Adrenal gland (tissue), 19 donors: ENCODE measurements at places on chromosomes 3 and 15. TPM values are rescaled to one million over a fixed set of nuclear protein-coding genes. Genes with fewer than 3 reads are reported as not detected.

Gene BNC1
- total RNA-seq = 0.19 TPM

DNA sequence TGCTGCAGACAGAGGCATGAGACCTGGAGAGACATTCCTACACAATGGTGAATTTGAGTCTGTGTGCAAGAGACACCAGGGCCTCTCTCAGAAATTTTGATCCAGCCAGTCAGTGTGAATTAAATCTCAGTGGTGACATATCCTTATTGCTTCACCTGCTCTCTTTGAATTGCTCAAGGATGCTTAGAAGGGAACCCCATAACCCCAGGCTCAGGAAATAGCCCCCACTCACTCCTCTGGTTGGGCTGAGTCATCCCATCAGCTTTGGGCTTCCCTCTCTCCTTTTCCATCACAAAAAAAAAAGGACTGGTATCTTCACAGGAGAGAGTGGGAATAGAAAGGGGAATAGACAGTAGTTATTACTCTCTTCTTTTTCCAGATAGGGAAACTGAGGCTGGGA lies 33.0 kb upstream of the LARS2 start:
- H3K27ac ChIP-seq = no peak overlapping the region
- DNase-seq = no peak
- no peak overlapping the region for H3K4me3 ChIP-seq
- H3K4me1 ChIP-seq = no peaks in the 10 kb centered on the region
- H3K36me3 ChIP-seq = no peaks in the 10 kb centered on the region
- H3K27me3 ChIP-seq = peaks cover 1% of the 10 kb centered on the region

DNA sequence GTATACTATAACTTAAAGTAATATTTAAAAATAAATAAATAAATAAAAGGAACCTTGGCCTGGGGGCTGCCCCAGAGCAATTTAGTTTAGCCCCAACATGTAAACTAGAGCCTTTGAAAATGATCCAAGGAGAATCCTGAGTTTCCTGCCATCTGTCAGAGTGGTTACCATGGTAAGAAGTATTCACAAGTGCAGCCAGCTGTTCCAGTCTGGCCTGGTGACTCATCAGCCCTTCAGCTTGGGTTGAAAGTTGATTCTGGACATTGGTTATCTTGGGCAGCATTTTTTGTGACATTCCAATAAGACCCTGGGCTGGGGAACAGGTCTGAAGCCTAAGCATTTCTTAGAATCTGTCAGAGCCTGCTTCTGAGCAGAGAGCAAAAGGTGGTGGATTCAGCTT lies 72.7 kb upstream of the LRTM1 start:
- H3K27me3 ChIP-seq = no peaks in the 10 kb centered on the region
- peaks cover 7% of the 10 kb centered on the region for H3K4me1 ChIP-seq
- no peak overlapping the region for H3K4me3 ChIP-seq
- DNase-seq = peak; percentile 84
- H3K27ac ChIP-seq = no peak overlapping the region

- H3K27me3 ChIP-seq = no peaks in the 10 kb centered on the region
- H3K36me3 ChIP-seq = no peaks in the 10 kb centered on the region
- no peak within 1 kb of the TSS for H3K27ac ChIP-seq
- no peak within 1 kb of the TSS for H3K4me3 ChIP-seq
- H3K4me1 ChIP-seq = no peaks in the 10 kb centered on the region
These were observed at the start of gene FAM3D for GRCh38 chr3:58666683-58667082. TSS of gene FAM3D (minus strand) at chr3:58666774. CDS start at chr3:58655563, 11,211 bp downstream.

Gene UBAP1L
- total RNA-seq = 2.9 TPM

Gene SERPINI2
- total RNA-seq = 0.11 TPM

GRCh38 chr3:34212656-34213055 lies 414.2 kb downstream of the PDCD6IP start:
- no peaks in the 10 kb centered on the region for H3K4me1 ChIP-seq
- H3K4me3 ChIP-seq = no peak overlapping the region
- no peak overlapping the region for H3K27ac ChIP-seq

DNA sequence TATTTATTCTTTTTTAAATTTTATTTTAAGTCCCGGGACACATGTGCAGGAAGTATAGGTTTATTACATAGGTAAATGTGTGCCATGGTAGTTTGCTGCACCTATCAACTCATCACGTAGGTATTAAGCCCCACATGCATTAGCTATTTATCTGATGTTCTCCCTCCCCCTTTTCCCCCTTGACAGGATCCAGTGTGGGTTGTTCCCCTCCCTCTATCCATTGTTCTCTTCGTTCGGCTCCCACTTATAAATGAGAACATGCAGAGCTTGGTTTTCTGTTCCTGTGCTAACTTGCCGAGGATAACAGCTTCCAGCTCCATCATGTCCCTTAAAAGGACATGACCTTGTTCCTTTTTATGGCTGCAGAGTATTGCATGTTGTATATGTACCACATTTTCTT lies 220.3 kb downstream of the OCA2 start:
- no peaks in the 10 kb centered on the region for H3K36me3 ChIP-seq
- no peak overlapping the region for H3K27ac ChIP-seq
- no peaks in the 10 kb centered on the region for H3K27me3 ChIP-seq
- DNase-seq = no peak
- no peaks in the 10 kb centered on the region for H3K4me1 ChIP-seq

GRCh38 chr3:133283958-133284807 lies 115.7 kb upstream of the BFSP2 start:
- no peak overlapping the region for H3K27ac ChIP-seq
- H3K36me3 ChIP-seq = no peaks in the 10 kb centered on the region
- H3K4me1 ChIP-seq = peaks cover 10% of the 10 kb centered on the region
- H3K27me3 ChIP-seq = no peaks in the 10 kb centered on the region

DNA sequence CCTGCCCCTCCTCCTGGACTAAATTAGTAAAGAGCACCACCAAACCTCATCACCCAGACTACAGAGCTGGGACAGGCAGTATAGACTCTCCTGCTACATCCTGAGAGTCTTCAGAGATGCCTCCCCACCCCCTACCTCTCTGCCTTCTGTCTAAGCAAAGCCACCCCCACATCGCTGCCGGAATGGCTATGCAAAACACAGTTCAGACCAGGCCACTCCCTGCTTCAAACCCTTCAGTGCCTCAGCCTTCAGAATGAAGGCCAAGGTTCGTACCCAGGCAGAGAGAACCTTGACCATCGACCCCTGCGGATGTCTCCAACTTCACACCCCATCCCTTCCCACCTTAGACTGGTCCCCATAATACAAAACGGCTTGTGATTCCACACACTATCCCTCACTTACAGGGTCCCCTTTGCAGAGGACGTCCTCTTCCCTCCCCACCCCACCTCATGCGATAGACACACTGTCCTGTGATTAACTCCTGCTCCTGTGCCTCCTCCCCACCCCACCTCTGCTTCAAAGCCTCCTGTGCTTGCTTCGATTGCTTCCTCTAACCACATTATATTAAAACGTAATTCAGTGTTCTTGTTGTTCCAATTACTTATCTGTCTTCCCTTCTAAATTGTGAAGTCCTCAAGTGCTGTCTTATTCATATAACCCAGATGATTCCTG lies 175.3 kb downstream of the UACA start:
- H3K27ac ChIP-seq = no peak overlapping the region
- H3K36me3 ChIP-seq = no peaks in the 10 kb centered on the region
- H3K27me3 ChIP-seq = no peaks in the 10 kb centered on the region
- no peak for DNase-seq

GRCh38 chr3:57787867-57788623 lies 31.9 kb downstream of the SLMAP start:
- H3K4me1 ChIP-seq = peaks cover 13% of the 10 kb centered on the region
- H3K4me3 ChIP-seq = no peak overlapping the region
- H3K36me3 ChIP-seq = no peaks in the 10 kb centered on the region

DNA sequence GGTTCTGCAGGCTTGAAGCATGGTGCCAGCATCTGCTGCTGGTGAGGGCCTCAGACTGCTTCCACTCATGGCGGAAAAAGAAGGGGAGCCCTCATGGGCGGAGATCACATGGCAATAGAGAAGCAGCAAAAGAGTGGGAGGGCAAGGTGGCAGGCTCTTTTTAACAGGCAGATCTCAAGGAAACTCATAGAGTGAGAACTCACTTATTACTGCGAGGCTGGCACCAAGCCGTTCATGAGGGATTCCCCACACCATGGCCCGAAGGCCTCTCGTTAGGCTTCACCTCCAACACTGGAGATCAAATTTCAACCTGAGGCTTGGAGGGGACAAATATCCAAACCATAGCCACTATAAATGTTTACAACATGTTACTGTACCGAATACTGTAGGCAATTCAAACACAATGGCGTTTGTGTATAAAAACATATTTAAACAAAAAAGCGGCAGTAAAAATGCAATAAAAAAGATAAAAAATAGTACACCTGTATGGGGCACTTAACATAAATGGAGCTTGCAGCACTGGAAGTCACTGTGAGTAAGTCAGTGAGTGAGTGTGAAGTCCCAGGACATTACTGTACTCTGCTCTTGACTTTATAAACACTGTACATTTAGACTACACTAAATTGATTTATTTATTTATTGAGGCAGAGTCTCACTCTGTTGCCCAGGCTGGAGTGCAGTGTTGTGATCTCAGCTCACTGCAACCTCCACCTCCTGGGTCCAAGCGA lies 18.8 kb upstream of the MOBP start:
- no peak overlapping the region for H3K27ac ChIP-seq
- no peak for DNase-seq
- H3K27me3 ChIP-seq = no peaks in the 10 kb centered on the region
- H3K4me1 ChIP-seq = no peaks in the 10 kb centered on the region
- H3K4me3 ChIP-seq = no peak overlapping the region

- H3K4me3 ChIP-seq = no peak overlapping the region
- DNase-seq = no peak
- H3K27me3 ChIP-seq = no peaks in the 10 kb centered on the region
- no peaks in the 10 kb centered on the region for H3K4me1 ChIP-seq
- no peaks in the 10 kb centered on the region for H3K36me3 ChIP-seq
- no peak overlapping the region for H3K27ac ChIP-seq
These were observed 566.0 kb downstream of the ROBO2 start for GRCh38 chr3:77605865-77606264.

Gene TMOD2
- total RNA-seq = 13.2 TPM

GRCh38 chr3:39080026-39080425 lies 27.4 kb downstream of the GORASP1 start:
- no peak overlapping the region for H3K4me3 ChIP-seq
- no peak overlapping the region for H3K27ac ChIP-seq
- no peak for DNase-seq
- H3K4me1 ChIP-seq = no peaks in the 10 kb centered on the region
- no peaks in the 10 kb centered on the region for H3K36me3 ChIP-seq
- no peaks in the 10 kb centered on the region for H3K27me3 ChIP-seq

DNA sequence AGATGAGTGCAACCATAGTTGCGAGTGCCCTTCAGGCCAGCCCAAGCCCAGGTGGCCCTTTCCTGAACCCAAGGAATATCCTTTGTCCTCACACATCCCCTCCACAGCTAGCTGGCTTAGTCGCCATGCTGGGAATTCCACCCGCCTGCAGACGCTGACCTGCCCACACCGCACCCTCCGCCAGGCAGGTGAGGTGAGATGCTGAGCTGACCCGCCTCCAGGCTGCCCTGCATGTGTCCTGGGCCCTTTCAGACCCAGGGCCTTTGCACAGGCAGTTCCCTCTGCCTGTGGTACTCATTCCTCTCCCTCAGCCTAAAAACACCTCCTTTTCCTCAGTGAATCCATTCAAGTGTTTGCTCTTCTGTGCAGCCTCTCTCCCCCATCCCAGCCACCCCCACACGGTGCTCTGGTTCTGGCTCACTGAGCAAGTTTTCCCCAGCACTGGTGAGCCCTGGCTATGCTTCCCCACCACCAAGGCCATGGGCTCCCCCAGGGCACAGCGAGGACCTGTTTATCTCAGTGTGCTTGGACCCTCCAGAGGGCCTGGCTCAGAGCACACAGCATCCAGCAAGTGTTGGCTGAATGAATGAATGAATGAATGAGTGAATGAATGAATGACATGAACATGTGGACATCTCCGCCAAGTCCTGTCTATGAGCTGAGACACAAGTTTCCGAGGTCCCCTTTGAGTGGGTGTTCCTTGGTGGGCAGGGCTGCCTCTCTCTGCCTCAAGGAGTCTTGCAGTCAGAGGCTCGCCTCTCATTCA lies 33.0 kb upstream of the LINGO1 start:
- no peak overlapping the region for H3K27ac ChIP-seq
- no peaks in the 10 kb centered on the region for H3K4me1 ChIP-seq
- no peak for DNase-seq

Gene TMEM45A
- 31.8 TPM for total RNA-seq

Gene EOMES
- total RNA-seq = 0.22 TPM

DNA sequence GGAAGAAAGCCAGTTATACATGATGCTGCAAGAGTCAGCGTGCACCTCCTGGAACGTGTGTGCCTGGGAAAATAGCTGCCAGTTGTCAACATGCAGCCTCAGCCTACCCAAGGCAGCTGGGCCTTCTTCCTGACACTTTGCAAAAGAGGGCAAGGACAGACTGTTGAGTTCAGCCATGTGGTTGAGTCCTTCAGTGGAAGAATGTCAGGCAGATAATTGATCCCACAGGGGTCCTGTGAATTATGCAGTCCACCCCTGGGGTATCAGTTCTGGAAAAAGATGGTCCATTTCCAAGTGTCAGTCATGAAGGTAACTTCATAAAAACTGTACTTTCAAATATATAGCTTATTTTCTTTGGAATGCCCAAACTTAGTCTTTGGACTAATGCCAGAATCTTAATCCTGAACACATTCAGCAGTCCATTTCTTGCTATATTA lies 79.6 kb downstream of the ARNT2 start:
- no peaks in the 10 kb centered on the region for H3K27me3 ChIP-seq
- no peak overlapping the region for H3K27ac ChIP-seq
- H3K36me3 ChIP-seq = no peaks in the 10 kb centered on the region
- H3K4me3 ChIP-seq = no peak overlapping the region
- H3K4me1 ChIP-seq = peaks cover 3% of the 10 kb centered on the region

DNA sequence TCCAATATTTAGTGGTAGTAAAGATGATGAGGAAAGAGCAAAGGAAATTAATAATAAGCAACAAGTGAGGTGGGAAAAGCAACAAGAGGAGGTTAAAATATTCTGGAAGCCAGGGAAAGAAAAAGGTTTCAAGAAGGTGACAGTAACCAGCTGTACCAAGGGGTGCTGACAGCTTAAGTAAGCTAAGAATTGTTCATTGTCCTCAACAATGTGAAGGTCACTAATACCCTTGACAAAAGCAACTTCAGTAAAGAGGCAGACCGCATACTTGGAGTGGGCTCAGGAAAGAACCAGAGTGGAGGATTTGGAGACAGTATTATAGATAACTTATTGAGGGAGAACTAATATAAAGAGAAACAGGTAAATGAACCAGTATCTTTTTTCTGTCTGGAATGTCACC lies 116.2 kb downstream of the GBE1 start:
- H3K4me3 ChIP-seq = no peak overlapping the region
- H3K4me1 ChIP-seq = no peaks in the 10 kb centered on the region
- H3K27me3 ChIP-seq = no peaks in the 10 kb centered on the region
- H3K27ac ChIP-seq = no peak overlapping the region
- no peak for DNase-seq

GRCh38 chr3:194485468-194485880 lies 1.3 kb downstream of the ATP13A3 start:
- DNase-seq = no peak
- peak overlapping the region; percentile 36 for H3K4me3 ChIP-seq
- peaks cover 19% of the 10 kb centered on the region for H3K4me1 ChIP-seq
- H3K27ac ChIP-seq = peak overlapping the region; percentile 90
- H3K27me3 ChIP-seq = no peaks in the 10 kb centered on the region

DNA sequence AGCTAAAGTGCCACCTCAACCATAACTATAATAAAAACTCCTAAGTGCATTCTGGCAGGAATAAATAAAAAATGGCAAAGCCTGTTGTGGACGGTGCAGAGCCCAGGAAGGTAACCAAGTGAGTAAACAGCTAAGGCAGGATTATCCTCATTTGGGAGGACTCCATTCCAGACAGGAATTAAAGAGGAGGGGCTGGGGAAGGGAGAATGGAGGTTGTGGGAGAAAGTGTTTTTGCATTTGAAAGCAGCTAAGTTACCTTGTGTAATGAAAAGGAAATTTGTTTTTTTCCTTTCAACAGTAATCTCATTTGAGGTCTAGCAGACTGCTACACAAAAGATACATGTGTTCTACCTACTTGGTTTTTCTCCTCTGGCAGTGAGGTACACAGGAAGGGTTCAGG lies 248.5 kb downstream of the TIGIT start:
- H3K27me3 ChIP-seq = no peaks in the 10 kb centered on the region
- H3K4me3 ChIP-seq = no peak overlapping the region
- H3K36me3 ChIP-seq = no peaks in the 10 kb centered on the region
- H3K4me1 ChIP-seq = no peaks in the 10 kb centered on the region
- H3K27ac ChIP-seq = no peak overlapping the region
